Stimulated activated CD8-positive, alpha-beta memory T cell treated with anti-CD3 and anti-CD28 coated beads, Interleukin-4, amount 100 ng/mL, for 48 hours (primary cell): ENCODE measurements at places on chromosomes 7 and 10.

- no peak for DNase-seq
Measured at GRCh38 chr10:60417901-60418300, 28.2 kb upstream of the ANK3 start.

DNA sequence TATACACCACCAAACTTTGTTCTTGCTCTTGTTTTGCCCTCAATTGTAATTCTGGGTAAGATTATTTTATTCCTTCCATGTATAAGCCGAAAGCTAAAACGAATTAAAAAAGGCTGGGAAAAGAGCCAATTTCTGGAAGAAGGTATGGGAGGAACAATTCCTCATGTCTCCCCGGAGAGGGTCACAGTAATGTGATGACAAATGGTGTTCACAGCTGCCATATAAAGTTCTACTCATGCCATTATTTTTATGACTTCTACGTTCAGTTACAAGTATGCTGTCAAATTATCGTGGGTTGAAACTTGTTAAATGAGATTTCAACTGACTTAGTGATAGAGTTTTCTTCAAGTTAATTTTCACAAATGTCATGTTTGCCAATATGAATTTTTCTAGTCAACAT lies 12.5 kb upstream of the CFAP69 start:
- DNase-seq, result no peak

DNA sequence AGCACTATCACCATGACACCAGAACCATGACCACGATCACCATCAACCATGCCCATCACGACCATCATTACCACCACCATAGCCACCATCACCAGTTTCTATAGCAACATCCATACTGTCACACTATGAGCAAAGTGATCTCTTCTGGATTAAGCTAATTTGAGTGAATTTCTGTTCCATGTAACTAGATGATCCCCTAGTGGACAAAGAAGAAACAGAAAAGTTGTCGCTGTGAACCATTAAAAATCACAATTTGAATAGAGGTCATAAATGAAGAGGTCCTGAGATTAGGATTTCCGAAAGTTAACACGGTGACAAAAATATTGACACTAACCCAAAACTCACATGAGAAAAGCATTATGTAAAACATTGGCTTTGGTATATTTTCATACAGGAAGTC lies 77.6 kb downstream of the CLRN3 start:
- DNase-seq, result no peak

- peak; percentile 30 for DNase-seq
Measured at GRCh38 chr7:134995239-134996096, 9.2 kb downstream of the AGBL3 start.

GRCh38 chr10:120172356-120172755 lies 279.8 kb downstream of the SEC23IP start:
- DNase-seq, result no peak

DNA sequence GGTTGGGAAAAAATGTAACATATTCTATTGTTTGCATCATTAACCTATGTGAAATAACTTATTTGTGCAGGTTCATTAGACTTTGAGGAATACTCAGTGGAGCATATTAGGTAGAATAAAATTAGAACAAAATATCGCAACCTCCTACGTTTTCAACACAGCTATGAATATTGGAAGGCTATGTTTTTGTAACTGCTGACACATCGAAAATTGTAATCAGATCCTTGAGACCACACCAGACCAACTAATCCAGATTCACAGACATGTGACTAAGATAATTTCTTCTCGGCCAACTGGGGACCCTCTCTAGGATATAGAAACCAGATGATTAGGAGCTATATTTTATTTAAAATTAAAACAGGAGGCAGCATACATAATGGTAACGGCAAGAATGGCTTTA lies 77.5 kb upstream of the VWC2 start:
- no peak for DNase-seq

GRCh38 chr7:33511778-33512177 lies 382.4 kb downstream of the BBS9 start:
- no peak for DNase-seq

DNA sequence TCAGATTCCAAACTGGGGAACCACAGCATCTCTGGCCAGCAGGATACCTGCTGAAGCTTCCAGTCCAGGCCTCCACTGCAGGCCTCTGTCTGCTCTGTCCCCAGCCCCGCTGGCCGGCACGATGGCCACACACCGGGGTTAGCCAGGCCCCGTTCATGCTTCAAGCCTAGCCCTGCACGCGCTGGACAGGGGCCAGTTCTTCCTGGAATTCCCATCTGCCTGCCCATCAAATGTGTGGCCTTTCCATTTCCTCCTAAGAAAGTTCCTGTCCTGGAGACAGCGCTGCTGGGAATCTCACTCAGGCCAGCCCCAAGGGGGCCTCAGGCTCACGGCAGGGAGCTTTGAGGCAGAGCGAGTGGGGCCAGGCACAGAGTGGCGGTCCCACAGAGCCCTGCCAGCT lies 18.0 kb downstream of the SH2B2 start:
- DNase-seq, result no peak

GRCh38 chr7:158061026-158061630 lies 526.5 kb downstream of the PTPRN2 start:
- no peak for DNase-seq

GRCh38 chr7:123498031-123498430 lies 36.4 kb downstream of the IQUB start:
- DNase-seq, result no peak

DNA sequence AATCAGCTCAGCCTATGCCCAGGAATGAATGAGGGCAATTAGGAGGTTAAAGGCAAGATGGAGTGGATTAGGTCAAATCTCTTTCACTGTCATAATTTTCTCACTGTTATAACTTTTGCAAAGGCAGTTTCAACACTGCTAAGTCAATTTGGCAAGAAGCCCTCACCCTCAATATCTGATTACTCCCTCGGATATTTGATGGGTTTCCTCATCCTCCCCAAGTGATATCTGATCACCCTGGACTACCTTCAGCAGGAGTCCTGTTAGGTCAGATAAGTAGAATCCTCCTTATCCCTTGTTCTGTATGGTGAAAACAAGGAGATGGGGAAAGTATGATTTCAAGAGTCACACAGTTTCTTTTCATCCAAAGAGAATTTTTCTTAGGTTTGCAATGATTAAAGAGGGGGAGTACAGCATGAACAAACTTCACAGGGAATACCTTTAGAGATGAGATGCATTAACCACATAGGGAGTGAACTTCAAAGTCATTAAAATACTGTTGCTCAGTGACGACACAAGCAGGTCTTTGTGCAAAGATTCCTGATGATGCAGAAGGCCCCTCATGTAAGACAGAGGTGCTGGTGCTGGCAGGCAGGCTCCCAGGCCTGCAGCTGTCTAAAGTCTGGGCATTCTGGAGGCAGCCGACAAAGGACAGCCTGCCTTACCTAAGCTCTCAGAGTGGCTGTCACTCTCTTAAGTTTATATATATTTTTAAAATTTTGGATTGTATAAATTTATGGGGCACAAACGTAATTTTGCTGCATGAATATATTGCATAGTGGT lies 75.4 kb upstream of the POM121L12 start:
- no peak for DNase-seq

- DNase-seq, result peak; percentile 28
Measured at GRCh38 chr10:109922358-109922975, 844 bp downstream of the XPNPEP1 start.

DNA sequence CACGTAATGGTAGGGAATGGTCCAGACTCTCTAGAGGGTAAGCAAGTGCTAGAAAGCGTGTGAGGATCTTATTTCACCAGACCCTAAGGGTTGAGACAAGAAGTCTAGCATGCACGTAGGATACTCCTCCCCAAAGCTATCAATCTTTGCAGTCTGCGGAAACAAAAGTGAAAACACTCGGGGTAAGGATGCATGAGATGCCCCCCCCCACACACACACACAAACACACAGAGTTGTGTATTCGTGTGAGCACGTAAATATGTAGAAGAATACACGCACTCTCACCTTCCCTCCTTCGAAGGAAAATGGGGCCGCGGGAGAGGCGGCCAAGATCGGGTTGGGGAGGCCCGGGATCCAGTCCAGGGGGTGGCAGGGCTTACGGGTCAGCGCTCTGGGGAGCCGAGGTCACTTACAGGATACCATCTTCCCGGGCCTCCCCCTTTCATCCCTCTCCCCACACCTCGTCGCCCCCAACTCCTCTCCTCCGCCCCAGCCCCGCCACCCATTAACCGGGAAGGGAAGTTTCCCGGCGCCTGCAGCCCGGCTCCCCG lies 455 bp downstream of the CUL2 start:
- no peak for DNase-seq

- DNase-seq, result no peak
Measured at GRCh38 chr7:52863652-52864051, 171.8 kb upstream of the POM121L12 start.

- DNase-seq, result no peak
Measured at GRCh38 chr7:33928986-33929385, 23.6 kb downstream of the BMPER start.

- no peak for DNase-seq
Measured at GRCh38 chr7:142910031-142910433, 23.5 kb downstream of the TRPV5 start.

DNA sequence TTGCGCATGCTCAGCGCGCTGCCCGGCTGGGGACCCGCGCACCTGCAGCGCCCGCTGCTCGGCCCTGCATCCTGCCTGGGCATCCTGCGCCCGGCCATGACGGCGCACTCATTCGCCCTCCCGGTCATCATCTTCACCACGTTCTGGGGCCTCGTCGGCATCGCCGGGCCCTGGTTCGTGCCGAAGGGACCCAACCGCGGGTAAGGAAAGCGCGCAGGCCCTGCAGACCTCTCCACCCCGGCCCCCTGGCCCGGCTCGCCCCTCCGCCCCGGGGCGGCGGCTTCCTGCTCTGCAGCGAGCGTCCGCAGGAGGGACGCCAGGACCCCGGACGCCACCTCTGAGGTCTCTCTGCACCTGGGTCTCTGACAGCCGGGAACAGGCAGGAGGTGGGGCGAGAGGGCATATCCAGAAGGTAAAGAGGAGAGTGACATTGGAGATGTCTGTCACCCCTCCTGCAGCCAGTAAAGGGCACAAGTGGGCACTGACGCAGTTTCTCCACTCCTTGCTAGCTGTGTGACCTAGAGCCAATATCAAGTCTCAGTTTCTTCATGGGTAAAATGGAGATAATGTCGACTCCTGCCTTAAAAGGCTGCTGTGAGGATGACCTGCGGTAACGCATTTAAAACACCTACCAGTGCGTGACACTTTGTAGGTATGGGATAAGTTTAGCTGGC lies 338 bp downstream of the ATP6V0E2 start:
- DNase-seq, result no peak

DNA sequence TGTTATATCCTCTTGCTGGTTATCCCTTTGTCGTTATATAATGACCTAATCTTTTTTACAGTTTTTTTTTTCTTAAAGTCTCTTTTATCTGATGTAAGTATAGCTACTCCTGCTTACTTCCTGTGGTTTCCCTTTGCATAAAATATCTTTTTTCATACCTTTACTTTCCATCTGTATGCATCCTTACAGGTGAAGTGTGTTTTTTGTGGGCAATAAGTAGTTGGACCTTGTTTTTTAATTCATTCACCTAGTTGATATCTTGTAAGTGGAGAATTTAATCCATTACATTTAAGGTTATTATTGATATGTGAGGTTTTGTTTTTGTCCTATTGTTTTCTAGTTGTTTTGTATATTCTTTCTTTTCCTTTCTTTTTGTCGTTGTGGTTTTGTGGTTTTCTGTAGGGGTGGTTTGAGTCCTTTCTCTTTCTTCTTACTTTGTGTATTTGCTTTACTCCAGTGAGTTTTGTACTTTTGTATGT lies 168.6 kb downstream of the MLLT10 start:
- DNase-seq, result no peak

GRCh38 chr7:55504093-55504859 lies 68.0 kb downstream of the VOPP1 start:
- DNase-seq, result no peak

GRCh38 chr7:39414224-39415035 lies 151.8 kb upstream of the YAE1 start:
- DNase-seq, result peak; percentile 63

DNA sequence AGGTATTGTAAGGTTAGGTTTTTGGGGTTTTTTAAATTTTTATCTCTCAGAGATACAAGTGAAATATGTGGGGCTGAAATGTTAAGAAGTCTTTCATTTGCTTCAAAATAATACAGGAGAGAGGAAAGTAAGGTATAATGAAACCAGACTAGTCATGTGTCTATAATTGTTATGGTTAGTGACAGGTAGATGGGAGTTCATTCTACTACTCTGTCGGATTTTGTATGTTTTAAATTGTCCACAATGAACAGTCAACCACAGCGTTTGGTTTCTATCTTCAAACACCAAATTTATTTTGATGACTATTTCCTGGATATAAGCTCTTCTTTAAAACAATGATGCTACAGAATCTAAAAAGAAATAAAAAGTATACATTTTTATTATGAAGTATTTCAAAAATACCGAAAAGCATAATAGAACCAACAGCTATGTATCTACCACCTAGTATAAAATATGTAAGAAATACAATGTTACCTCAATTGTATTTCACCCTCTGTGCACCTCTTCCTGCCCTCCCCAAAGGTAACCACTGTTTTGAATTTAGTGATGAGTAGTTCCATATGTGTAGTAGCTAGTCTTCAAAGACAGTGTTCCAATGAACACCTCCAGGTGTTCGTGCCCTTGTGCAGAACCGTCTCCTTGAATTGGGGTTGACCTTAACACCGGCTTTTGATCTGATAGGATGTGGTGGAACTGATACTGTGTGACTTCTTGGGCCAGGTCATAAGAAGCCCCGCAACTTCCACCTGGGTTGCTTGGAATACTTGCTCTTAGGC lies 74.8 kb upstream of the CDK1 start:
- no peak for DNase-seq

- DNase-seq, result no peak
Measured at GRCh38 chr7:116357781-116358670, 141.5 kb upstream of the CAV2 start.

DNA sequence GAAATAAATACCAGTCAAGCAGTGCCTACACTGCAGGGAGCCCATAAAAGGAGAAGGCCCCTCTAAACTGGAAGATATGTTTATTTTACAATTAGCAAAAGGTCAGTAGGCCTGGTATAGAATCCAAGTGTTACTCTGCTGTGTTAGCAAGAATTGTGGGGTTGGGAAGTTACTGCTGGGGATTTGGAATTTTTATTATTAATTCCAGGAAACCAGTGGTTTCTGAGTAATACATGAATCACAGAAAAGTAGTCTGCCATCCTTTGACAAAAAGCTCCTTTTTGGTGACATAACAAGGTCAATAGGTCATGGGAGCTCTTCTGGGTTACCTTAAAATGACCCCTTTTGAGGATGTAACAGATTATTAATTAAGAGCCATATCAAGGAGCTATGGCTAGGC lies 67.4 kb downstream of the ZNF92 start:
- no peak for DNase-seq
